ENCODE measurements at places on chromosomes 2 and 18. TPM values are rescaled to one million over a fixed set of nuclear protein-coding genes. Genes with fewer than 3 reads are reported as not detected.

DNA sequence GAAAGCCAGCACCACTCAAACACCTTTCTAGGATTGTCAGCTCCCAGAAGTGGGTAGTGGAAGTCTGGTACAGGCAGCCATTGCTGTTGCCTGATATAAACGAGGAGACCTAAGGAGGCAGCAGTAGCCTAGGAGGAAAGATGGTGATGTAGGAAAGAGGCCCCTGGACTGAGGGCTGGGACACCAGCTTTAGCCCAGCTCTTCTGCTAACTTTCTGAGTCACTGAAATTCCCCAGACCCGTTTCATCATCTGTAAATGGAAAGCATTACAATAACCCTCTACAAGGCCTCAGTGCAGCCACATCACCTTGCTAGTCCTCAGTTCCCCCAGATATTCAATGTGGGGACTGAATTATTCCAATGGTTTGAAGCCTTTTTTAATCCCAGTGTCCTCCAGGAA, 336.5 kb downstream of the TNS1 start:
- no peak for DNase-seq
- no peaks in the 10 kb centered on the region for H3K36me3 ChIP-seq
- H3K4me1 ChIP-seq: peaks cover 4% of the 10 kb centered on the region
- H3K4me3 ChIP-seq: no peak overlapping the region
- H3K27ac ChIP-seq: no peak overlapping the region
- H3K27me3 ChIP-seq: peaks cover 28% of the 10 kb centered on the region

- H3K4me1 ChIP-seq: no peaks in the 10 kb centered on the region
- H3K27me3 ChIP-seq: peaks cover 4% of the 10 kb centered on the region
- H3K27ac ChIP-seq: no peak overlapping the region
- no peak overlapping the region for H3K4me3 ChIP-seq
- DNase-seq: no peak
These were observed 215.1 kb downstream of the DYSF start for GRCh38 chr2:71668326-71669057.

DNA sequence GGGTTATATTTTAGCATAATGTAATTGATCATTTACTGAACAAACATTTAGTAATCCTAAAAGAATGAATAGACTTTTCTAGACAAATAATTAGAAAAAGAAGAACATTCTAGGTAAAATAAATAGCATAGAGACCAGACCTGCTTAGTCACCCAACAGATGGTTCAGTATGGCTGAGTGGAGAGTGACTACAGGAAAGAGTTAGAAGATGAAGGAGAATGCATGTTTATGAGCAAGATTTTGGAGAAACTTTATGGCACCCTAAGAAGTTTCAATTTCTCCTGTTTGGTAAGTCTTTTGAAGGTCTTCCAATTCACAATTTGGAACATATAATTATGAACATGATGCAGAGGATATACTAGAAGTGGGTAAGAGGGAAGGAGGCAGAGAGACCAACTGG, 32.9 kb downstream of the FAP start:
- peaks cover 2% of the 10 kb centered on the region for H3K27me3 ChIP-seq
- no peak overlapping the region for H3K4me3 ChIP-seq
- no peaks in the 10 kb centered on the region for H3K4me1 ChIP-seq
- no peaks in the 10 kb centered on the region for H3K36me3 ChIP-seq
- no peak for DNase-seq
- no peak overlapping the region for H3K27ac ChIP-seq

DNA sequence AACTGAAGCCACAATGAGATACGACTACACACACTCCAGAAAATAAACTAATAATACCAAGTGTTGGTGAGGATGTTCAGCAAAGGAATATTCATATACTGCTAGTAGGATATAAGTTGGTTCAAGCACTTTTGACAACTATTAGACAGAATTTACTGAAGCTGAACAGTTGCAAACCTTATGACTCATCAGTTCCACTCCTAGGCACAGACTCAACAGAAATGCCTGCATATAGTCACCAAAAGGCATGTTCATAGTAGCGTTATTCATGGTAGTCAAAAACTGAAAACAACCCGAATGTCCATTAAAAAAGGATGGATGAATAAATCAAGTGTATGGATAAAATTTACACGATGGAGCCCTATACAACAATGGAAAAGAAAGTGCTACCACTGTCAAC, 232.0 kb downstream of the ANAPC1 start:
- no peaks in the 10 kb centered on the region for H3K27me3 ChIP-seq
- H3K4me3 ChIP-seq: no peak overlapping the region

DNA sequence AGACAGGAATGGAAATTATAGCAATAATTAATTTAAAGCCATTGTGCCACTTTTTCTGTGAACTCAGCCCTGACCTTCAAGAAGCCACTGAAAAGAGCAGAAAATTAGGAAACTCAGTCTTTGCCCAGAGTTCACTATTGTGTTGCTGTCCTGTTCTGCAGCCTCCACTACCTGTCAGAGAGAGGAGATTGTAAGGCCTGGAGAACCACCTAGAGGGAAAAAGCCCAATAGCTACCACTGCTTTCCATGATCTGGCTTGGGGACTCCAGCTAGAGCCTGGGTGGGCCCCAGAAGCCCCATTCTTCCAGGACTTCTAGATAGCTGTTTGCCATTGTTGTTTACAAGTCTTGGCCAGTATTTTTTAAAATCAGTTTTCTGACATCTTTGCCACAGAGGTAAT, 176.1 kb upstream of the KLF7 start:
- peaks cover 8% of the 10 kb centered on the region for H3K4me1 ChIP-seq
- peaks cover 2% of the 10 kb centered on the region for H3K36me3 ChIP-seq
- DNase-seq: no peak
- no peak overlapping the region for H3K27ac ChIP-seq

DNA sequence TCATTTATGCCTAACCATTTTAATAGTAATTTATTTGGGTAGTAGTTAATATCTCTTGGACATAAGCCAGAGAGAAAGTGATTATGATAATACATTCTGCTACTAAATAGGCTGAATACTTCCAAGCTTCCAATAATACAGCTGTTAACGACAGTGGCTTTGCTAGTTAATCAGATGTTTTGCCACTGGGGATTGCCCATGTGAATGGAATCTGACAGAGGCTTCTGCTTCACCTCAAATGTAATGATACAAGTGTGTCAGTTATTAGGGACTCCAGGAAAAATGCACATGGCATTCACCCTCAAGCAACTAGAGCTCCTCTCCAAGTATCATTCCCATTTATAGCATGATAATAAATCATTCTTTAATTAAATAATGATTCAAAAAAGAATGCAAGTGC, 185.0 kb upstream of the TMEFF2 start:
- H3K27me3 ChIP-seq: no peaks in the 10 kb centered on the region
- no peak overlapping the region for H3K4me3 ChIP-seq
- no peaks in the 10 kb centered on the region for H3K36me3 ChIP-seq
- no peak overlapping the region for H3K27ac ChIP-seq

DNA sequence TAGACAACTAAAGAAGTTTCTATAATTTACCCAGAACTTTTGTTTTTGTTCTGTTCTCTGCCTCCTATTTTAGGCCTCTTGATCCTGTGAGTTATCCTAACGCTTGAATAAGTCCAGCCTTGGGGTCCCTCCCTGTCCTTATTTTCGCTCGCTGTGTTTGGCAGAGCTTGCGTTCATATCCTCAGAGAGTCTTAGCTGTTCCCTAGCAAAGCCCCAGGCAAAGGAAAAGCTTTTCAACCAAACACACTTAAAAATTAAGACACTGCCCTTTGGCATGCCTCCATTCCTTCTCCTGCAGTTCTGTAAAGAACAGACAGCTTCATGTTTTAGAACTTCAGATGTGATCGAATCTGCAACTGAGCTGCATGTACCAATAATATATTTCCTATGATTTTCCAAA, 517.2 kb downstream of the SUCLG1 start:
- no peaks in the 10 kb centered on the region for H3K27me3 ChIP-seq
- H3K4me3 ChIP-seq: no peak overlapping the region

GRCh38 chr2:42974169-42974720, 181.9 kb upstream of the HAAO start:
- H3K36me3 ChIP-seq: no peaks in the 10 kb centered on the region
- peaks cover 3% of the 10 kb centered on the region for H3K27me3 ChIP-seq
- no peak overlapping the region for H3K27ac ChIP-seq
- DNase-seq: no peak
- H3K4me1 ChIP-seq: peaks cover 35% of the 10 kb centered on the region

GRCh38 chr2:222754324-222754930, 83.0 kb downstream of the MOGAT1 start:
- H3K27ac ChIP-seq: no peak overlapping the region
- DNase-seq: no peak
- no peaks in the 10 kb centered on the region for H3K36me3 ChIP-seq
- no peak overlapping the region for H3K4me3 ChIP-seq

GRCh38 chr2:181742922-181743722, 62.8 kb upstream of the NEUROD1 start:
- H3K27me3 ChIP-seq: peaks cover 12% of the 10 kb centered on the region
- no peak overlapping the region for H3K4me3 ChIP-seq
- no peak overlapping the region for H3K27ac ChIP-seq
- H3K36me3 ChIP-seq: no peaks in the 10 kb centered on the region

The UGT1A6 gene
- not detected for total RNA-seq

The GPAT2 gene
- total RNA-seq: 4.5 TPM

The ITPRIPL1 gene
- 2.7 TPM for total RNA-seq

The LAMA3 gene
- not detected for total RNA-seq

The TYMS gene
- total RNA-seq: 5.1 TPM

The PGAP1 gene
- total RNA-seq: 1.9 TPM

The FKBP7 gene
- total RNA-seq: 0.44 TPM

The LRRC30 gene
- not detected for total RNA-seq

The NEU2 gene
- total RNA-seq: not detected
